T-helper 2 cell (primary cell): ENCODE measurements at places on chromosomes 5 and 9.
A peak's percentile ranks its signal among the peaks of the same experiment; 100 is the strongest.

DNA sequence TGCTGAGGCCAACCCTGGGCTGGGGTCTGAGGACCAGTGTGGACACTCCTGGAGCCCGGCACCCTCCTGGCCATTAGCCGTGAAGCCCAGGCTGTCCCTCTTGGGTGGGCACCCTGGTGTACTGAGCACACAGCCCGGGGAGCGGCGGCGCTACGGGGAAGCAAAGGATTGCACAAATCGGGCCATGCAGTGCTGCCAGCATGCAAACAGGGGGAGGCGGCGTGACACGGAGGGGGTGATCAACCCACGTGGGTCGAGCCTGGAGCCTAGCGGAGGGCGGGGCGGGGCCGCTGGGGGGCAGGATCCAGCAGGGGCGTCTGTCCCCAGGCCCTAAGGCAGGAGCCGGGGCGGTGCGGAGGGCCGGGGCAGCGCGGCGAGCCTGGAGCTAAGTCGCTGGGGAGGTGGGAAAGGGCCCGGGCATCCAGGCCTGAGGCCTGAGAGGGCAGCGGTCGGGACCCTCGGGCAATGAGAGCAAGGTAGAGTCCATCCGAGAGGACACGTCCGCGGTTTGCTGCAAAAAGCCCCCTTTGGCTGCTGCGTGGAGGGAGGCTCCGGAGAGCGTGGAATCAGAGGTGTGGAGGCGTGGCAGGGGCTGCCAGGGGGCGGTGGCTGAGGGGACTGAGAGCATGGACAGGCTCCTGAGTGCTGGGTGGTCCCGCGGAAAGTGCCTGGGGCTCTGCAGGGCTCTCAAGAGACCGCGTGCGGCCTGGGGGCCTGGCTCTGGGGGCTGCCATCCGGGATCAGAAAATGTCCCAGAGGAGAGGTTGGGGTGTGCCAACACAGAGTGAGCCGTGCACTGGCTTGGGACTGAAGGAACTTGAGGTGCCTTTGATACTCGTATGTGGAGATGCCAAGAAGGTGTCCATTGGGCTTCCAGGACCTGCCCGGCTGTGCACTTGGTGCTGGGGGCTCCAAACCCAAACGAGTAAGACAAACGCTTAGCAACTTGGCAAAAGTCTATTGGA lies 94.2 kb downstream of the BARX1 start:
- DNase-seq, result no peak

- no peak for DNase-seq
These were observed 63.8 kb downstream of the ANGPTL2 start for GRCh38 chr9:127058645-127059021.

GRCh38 chr9:120846906-120847305 lies 4.2 kb upstream of the PSMD5 start:
- no peak for DNase-seq

GRCh38 chr5:1295650-1296037 lies 776 bp upstream of the TERT start:
- DNase-seq, result no peak

- DNase-seq, result no peak
These were observed 99.1 kb upstream of the RASGRF2 start for GRCh38 chr5:80860924-80861613.

GRCh38 chr9:27489087-27489876 lies 34.8 kb upstream of the IFNK start:
- no peak for DNase-seq

- no peak for DNase-seq
These were observed 4.4 kb upstream of the MSX2 start for GRCh38 chr5:174719793-174720611.

DNA sequence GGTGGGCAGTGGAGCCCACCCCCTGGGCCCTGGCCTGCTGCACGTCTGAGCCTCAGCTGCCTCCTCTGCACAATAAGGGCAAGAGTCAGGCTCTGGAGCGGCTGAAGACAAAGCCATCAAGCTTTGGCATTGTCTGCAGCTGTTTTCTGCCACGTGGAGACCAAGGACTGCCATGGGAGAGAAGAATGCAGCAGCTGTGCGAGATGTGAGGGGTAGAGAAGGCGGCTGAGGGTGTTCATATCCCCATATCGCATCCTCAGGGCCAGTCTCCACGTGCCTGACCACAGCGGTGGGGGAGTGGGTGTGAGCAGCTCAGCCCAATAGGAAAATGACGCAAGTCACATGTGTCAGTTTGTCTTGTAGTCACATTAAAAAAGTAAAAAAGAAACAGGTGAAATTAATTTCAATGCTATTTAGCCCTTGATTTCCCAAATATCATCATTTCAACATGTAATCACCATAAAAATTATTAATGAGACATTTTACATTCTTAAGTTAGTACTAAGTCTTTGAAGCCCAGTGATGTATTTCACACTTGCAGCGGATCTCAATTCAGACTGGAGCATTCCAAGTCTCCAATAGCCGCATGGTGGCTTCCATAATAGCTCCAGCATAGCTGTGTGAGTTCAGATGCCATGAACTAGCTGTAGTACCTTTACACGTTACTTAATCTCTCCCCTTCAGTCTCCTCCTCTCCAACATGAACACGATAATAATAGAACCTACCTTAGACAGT lies 6.6 kb downstream of the C1QTNF2 start:
- DNase-seq, result no peak

DNA sequence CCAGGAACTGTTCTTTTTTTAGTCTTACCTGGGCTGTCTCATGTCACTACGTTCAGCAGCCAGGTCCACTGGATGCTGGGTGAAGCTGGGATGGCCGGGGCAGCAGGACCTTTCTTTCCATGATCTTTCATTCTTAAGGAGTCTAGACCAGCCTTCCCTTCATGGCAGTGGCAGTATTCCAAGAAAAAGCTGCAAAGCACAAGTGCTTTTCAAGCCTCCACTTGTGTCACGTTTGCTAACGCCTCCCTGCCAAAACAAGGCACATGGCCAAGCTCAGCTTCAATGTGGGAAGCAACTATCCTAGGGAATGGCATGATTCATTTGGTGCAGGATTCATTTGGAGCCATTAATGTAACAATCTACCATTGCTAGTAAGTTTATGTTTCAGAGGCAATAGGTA lies 94.8 kb downstream of the RCL1 start:
- DNase-seq, result no peak

- DNase-seq, result no peak
These were observed 35.1 kb downstream of the NNT start for GRCh38 chr5:43638107-43638506.

DNA sequence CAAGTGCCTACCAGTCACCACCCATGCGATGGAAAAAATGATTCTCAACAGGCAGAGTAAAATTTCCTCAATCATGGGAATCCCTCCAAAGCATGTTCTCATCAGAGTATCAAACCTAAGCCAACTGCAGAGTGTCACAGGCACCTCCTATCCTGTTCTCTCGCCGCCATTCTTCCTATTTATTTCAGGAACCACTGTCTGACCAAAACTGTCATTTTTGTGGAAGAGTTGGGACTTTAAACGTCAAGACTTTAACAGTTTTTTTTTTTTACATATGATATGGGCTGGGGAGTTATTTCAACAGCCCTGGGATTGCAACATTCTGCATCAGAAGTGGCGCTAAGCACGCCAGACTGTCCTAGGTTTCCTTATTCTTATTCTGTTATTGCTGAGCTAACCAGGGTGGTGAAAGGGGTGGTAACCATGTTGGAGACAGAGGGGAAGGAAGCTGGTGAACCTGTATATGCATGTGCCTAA lies 29.5 kb downstream of the PFDN1 start:
- no peak for DNase-seq

GRCh38 chr9:12785260-12785770 lies 10.5 kb downstream of the LURAP1L start:
- DNase-seq, result no peak

DNA sequence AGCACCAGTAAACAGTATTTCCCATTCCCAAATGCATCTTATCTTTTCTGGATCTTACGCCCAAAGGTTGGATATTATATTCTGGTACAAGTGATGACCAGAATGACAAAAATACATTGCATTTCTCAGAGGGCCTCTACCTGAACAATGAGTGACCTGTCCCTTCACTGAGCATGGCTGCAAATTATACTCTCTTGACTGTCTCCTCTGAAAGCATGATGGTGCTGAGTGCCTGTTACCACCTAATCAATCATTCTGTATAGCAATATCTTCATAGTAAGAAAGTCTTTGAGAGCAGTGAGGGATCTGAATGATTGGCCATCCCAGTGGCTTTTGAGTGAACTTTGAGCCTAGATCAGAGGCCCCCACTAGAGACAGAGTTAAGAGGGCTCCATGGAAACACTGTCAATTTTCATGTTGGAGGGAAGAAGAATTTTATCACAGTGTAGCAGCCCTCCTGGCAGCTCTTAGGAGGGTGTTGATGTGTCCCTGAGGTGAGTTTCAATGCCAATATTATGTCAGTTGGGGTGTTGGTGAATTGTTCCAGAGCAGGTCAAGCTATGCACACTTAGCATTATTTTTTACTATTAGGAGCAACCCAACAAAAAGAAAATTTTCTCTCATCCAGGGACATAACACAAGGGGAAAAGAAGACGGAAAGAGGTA lies 171.7 kb downstream of the MARCHF11 start:
- DNase-seq, result no peak

DNA sequence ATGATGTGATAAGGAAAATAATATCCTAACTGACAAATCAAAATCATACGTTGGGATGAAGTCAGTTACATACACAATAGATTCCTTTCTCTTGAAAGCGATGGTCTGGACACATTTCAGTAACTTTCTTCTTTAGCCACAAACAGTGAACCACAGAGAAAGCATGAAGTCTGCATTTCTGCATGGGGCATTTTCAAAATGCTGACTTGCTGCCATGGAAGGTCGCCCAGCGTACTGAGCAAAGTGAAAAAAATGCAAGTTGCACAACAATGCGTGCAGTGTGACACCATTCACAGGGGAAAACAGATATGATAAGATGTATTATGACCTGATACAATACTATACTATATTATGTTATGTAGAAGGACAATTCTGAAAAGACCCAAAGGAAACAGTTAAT lies 146.3 kb downstream of the SNX18 start:
- no peak for DNase-seq

GRCh38 chr9:133378408-133378962 lies 2.3 kb downstream of the STKLD1 start:
- no peak for DNase-seq

- DNase-seq, result no peak
These were observed 19.4 kb upstream of the RECK start for GRCh38 chr9:36017278-36017677.

GRCh38 chr9:129582855-129583254 lies 38.0 kb downstream of the C9orf50 start:
- peak; percentile 56 for DNase-seq

GRCh38 chr9:89615661-89616060 lies 10.8 kb downstream of the GADD45G start:
- DNase-seq, result no peak

GRCh38 chr5:176368726-176369125 lies 3.4 kb downstream of the ARL10 start:
- DNase-seq, result no peak

DNA sequence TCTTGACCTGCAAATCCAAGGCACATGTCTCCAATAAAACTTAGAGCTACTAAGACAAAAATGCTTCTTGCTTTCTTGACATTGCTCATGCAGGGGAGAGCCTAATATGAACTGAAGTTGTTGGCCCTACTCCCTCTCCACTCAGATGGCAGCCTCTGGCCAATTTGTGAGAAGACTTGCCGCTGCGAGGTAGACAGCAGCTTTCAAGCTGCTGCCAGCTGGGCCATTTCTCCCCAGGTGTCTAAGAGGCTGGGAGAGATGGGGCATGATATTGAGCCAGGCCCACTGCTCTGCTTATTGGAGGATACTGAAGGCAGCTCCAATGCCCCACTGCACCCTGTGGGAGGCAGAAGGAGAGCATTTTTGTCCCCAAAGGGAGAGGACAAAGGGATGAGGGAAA lies 380.5 kb downstream of the RASEF start:
- DNase-seq, result no peak
